D721Med (cell line): ENCODE measurements at places on chromosomes 12 and 14.

DNA sequence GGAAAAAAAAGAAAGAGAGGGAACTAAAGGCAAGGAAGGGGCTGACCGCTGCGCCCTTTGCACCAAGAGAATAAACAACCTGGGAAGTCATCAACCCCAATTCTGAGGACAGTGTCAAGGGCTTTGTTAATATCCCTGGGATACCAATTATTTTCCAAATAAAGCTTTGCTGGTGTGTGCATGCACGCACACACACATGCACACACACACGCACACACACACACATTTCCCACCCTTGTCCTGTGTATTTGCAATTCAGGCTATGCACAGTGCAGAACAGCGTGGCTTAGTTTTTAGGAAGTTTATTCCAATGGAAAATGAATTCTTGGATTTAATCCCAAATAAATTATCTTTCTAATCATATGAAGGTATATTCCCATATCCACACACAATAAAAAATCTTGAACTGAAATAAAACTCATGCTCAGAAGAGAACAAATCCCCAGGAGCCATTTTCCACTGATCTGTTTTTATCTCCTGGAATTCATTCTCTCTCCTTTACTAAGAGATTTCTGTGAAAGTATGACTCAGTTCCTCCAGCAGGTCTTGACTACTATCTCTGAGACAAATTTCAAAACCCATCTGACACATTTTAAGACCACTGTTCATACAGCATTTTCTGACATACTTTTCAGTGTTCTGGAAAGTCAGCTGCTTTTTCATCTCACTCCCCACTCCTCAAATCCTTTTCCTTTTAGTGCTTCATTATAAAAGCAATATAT is 334.4 kb upstream of the ATP2B1 start:
- no peak for DNase-seq

- DNase-seq, result no peak
Measured at GRCh38 chr14:70254476-70254961, 65.8 kb upstream of the SLC8A3 start.

- DNase-seq, result no peak
Measured at GRCh38 chr14:32593290-32593942, 264.3 kb downstream of the AKAP6 start.

GRCh38 chr14:68477461-68478085 is 315.3 kb downstream of the ZFP36L1 start:
- DNase-seq, result no peak

GRCh38 chr14:103569408-103569807 is 6.6 kb downstream of the COA8 start:
- no peak for DNase-seq

DNA sequence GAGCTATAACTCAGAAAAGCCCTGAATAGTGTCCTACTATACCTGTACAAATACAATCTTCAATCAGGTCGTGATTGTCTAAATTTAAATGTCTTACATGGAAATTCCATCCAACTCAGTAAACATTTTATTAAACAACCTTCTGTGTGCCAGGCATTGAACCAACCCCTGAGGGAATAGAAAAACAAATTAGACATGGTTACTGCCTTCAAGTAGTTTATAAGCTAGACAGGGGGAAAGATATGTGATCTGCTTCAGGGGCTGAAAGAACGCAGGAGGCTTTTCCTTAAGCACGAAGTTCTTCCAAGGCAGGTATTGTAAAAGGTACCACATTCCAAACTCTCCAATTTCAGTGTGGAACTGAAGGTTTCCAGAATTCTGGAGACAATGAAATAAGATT is 39.7 kb upstream of the STAB2 start:
- no peak for DNase-seq

GRCh38 chr12:103442822-103443221 is 52.9 kb downstream of the C12orf42 start:
- DNase-seq, result no peak
